ENCODE measurements at places on chromosomes 5 and 9.

- no peak for DNase-seq
Measured at GRCh38 chr5:176750144-176750543, 60.2 kb upstream of the UNC5A start.

DNA sequence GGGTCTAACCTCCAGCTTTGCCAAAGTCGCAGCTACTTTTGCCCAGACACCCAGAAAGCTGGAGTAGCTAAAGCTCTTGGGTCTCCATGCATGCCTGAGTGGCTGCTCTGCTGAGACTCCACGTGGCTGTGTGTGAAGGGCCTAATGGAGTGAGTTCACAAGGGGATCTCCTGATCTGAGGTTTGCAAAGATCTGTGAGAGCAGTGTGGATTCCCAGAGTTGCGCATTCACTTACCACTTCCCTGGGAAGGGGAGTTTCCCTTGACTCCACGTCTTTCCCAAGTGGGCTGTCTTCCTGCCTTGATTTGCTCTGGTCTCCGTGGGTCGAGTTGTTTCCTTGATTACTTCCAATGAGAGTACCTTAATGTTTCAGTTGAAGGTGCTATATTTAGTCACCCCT lies 17.6 kb upstream of the CDKN2B start:
- DNase-seq, result no peak

DNA sequence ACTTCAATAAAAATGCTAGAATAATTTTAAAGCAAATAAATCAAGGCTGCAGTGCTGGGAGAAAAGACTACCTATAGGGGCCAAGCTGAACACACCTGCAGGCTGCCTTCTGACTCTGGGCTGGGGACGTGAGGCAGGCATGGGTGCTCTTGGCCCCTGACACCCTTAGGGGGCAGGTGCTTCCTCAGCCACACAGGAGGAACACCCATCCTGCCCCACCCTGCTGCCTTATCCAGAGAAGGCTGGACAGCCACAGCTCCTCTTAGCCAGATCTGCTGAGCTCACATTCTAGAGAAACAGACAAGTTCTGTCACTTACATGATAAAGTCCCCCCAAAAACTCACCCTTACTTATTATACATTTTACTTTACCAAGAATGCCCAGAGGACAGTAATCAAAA lies 6.6 kb upstream of the LMX1B start:
- no peak for DNase-seq

DNA sequence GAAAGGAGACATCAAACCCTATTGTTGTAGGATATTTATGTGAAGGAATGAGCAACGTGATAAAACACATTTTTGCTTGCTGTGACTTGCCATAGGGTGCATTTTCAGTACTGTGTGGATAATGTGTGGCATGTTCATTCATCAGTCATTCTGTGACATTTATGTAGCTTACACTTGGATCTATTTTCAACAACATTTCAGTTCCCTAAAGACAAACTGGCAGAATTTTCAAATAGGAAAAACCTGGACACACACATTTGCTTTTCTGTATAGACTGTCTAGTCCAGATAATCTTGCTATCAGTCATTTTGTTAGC lies 127.7 kb downstream of the TMC1 start:
- no peak for DNase-seq

DNA sequence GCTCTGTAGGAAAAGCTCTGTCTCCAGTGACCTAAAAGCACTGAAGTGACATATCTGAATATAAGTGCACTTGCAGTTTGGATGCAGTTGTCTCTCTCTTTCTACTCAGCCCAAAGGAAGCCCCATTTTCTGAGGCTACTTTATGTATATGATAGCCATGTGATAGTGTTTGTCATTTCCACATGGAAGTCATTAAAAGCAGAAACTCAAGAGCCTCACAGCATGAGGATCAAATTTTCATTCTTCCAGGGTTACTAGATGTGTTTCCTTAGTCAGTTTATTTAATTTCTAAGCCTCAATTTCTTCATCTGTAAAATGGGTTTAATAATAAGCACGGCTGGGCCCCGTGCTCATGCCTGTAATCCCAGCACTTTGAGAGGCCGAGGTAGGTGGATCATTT lies 36.7 kb downstream of the RNF44 start:
- DNase-seq, result no peak

DNA sequence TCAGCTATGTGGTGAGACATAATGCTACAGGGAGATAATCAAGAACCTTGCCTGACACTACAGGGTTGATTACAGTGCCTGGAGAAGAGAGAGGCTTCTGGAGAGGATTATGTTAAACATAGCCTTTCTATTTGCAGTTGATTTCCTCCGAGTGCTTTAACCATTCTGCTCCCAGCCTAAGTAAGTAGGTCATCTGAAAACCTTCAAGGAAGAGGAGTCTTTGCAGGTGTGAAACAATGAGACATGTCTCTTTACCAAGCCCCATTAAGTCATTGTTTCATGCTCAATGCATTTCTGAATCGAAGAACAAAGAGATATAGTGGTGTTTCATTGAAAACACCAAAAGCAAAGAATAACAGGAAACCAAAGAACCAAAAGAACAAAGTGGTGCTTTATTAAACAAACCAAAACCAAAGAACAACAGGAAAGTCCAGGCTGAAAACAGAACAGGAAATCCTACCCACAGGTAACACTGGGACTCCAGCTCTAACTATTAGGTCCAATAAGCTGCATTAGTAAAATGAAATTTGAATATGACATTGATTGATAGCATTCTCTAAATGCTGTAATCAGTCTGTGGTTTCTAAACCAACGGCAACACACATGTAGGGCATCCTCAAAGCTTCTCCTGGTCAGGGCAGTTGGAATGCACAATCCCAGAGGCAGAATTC lies 113.3 kb upstream of the SPATA31D4 start:
- no peak for DNase-seq

DNA sequence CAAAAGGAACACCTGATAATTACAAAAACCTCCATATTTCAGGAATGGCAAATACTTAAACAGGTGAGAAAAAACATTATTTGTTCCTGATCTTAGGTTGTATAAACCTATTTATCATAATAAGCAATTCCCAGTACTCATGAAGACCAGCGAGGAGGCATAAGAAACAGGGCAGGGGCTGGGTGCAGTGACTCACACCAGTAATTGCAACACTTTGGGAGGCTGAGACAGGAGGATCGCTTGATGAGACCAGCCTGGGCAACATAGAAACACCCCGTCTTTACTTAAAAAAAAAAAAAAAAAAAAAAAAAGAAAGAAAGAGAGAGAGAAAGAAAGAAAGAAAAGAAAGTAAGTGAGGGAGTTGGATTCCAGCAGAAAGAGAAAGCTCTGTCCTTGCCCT lies 21.6 kb downstream of the CCNJL start:
- no peak for DNase-seq

DNA sequence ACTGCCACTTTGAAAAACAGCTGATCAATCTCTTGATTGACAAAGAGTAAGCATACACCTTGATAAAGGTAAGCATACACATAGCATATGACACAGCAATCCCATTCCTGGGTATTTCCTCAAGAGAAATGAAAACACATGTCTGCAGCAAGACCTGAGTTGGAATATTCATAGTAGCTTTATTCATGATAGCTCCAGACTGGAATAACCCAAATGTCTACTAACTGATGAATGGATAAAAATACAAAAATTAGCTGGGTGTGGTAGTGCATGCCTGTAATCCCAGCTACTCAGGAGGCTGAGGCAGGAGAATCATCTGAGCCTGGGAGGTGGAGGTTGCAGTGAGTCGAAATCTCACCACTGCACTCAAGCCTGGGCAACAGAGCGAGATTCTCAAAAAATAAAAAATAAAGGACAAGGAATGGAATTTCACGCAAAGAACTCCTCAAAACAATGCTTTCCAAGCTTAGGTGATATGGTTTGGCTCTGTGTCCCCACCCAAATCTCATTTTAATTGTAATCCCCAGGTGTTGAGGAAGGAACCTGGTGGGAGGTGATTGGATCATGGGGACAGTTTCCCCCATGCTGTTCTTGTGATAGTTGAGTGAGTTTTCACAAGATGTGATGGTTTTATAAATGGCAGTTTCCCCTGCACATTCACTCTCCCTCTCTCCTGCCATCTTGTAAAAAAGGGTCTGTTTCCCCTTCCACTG lies 41.1 kb upstream of the LHFPL2 start:
- no peak for DNase-seq

- DNase-seq, result peak; percentile 26
Measured at GRCh38 chr5:55344392-55344992, 36.7 kb downstream of the MTREX start.

- DNase-seq, result no peak
Measured at GRCh38 chr5:13427827-13428557, 516.5 kb downstream of the DNAH5 start.

Data from germinal center (tissue), 1 donor.